Common myeloid progenitor, CD34-positive (primary cell): ENCODE measurements at places on chromosomes 12 and 14.

- H3K4me1 ChIP-seq: no peaks in the 10 kb centered on the region
- no peak overlapping the region for H3K4me3 ChIP-seq
- no peaks in the 10 kb centered on the region for H3K27me3 ChIP-seq
- DNase-seq: no peak
These were observed 25.4 kb upstream of the CCDC198 start for GRCh38 chr14:57519043-57519442.

DNA sequence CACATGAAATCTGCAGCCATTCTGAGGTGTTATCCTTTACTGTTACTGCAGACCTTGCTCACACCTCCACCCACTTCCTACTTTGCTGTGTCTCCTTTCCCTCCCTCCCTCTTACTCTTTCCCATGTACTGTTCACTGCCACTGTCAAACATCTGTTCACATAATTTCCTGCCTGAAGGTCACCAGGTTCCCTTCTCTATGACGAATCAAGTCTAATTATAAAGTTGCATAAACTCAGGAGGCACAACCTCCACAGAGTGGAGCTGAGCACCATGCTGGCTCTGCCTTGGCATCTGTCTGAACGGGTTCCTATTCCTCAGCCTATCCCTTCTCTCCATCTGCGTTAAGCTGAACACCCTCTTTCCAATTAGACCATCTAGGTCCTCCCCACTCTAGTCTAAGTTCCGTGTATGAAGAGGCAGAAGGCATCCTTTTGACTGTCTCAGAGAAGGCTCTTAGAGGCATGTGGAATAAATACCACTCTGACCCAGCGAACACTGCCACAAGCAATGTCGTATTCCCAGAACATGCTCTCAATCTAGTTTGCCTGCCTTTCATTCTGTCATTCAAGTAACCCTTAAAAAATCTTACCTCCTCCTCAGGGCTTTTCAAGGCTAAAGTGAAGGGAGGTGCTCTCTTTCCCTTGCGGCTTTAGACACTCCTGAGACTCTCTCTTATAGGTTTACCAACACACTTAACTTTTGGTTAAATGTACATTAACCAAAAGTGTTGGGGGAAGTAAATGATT lies 48.7 kb downstream of the ACADS start:
- H3K27me3 ChIP-seq: no peaks in the 10 kb centered on the region
- no peak overlapping the region for H3K27ac ChIP-seq
- DNase-seq: peak; percentile 89
- H3K4me3 ChIP-seq: peak overlapping the region; percentile 0

DNA sequence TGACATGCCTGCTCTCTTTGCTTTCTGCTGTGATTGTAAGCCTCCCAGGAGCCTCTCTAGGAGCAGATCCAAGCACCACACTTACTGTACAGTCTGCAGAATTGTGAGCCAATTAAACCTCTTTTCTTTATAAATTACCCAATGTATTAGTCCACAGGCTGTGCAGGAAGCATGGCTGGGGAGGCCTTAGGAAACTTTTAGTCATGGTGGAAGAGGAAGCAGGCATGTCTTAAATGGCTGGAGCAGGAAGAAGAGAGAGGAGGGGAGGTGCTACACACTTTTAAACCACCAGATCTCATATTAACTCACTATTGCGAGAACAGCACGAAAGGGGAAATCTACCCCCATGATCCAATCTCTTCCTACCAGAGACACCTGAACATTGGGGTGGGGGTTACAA lies 108.9 kb downstream of the DERA start:
- H3K4me3 ChIP-seq: no peak overlapping the region
- no peaks in the 10 kb centered on the region for H3K4me1 ChIP-seq
- H3K27me3 ChIP-seq: no peaks in the 10 kb centered on the region
- H3K27ac ChIP-seq: no peak overlapping the region
- H3K36me3 ChIP-seq: peaks cover 44% of the 10 kb centered on the region

- DNase-seq: no peak
- H3K27me3 ChIP-seq: no peaks in the 10 kb centered on the region
- no peaks in the 10 kb centered on the region for H3K4me1 ChIP-seq
These were observed 16.2 kb downstream of the AACS start for GRCh38 chr12:125081427-125081826.

DNA sequence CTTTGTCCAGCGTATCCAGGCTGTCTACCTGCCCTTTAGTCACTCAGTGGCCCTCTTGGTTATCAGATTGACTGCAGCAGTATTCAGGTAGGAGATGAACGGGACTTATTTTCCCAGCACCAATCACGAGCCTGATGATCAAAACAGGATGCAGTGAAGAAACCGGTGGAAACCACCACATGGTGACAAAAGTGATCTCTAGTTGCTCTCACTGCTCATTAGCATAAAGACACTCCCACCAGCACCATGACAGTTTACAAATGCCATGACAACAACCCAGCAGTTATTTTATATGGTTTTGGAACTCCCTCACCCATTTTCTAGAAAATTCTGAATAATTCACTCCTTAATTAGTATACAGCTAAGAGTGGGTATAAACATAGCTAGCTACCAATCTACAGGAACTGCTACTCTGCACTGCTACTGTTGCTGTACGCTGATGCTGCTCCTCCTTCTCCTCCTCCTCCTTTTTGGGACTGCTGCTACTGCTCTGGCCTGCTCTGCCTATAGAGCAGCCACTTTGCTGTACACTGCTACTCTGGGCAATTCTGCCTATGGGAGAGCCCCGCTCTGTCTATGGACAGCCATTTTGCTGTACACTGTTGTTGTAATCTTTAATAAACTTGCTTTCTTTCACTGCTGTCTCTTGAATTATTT lies 142.5 kb upstream of the SSTR1 start:
- H3K4me1 ChIP-seq: no peaks in the 10 kb centered on the region
- H3K36me3 ChIP-seq: no peaks in the 10 kb centered on the region
- H3K4me3 ChIP-seq: peak overlapping the region; percentile 20
- peak overlapping the region; percentile 32 for H3K27ac ChIP-seq
- peak; percentile 83 for DNase-seq
- no peaks in the 10 kb centered on the region for H3K27me3 ChIP-seq

DNA sequence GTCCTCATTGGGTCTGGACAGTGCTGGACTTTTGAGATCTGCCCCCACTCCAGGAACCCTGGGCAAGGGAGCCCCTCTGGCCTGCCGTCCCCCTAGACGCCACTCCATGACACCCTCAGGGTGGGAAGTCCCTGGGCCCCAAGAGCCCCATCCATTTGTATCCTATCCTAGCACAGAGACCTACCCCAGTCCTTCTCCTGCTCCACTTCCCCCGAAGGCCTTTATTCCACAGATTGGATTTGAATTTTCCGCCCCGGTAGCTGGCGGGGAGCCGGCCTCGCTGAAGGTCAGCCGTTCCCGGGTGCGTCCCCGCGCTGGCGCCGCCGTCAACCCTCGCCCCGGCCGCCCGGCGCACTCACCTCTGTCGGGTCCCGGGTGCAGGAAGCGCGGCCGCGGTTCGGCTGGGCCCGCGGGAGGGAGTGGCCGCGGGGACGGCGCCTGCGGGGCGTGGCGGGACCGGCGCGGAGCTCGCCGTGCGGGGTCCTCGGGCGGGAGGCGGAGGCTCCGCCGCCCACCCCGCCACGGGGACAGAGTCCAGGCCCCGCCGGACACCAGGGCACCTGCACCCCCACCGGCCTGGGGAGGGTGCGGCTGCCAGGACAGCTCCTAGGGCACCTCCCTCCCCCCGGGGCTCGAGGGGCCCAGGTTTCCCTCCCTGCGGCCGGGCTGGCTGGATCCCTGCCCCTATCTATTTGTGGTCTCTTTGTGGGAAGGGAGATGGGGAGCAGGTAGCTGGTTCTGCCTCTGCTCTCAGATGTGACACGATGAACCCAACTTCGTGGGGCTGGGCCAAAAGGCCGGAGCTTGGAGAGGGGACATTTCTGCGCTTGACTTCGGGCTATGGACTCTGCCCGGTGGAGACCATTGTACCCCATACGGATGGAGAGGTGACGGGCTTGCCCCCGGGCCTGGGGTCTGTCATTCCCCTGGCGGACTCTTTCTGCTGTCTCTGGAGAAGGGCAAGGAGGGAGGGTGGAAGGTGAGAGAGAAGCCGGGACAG lies 19.9 kb upstream of the GPR68 start:
- H3K4me3 ChIP-seq: peak overlapping the region; percentile 13
- H3K27me3 ChIP-seq: peaks cover 12% of the 10 kb centered on the region
- no peaks in the 10 kb centered on the region for H3K36me3 ChIP-seq
- H3K27ac ChIP-seq: peak overlapping the region; percentile 46
- H3K4me1 ChIP-seq: peaks cover 25% of the 10 kb centered on the region

- H3K27me3 ChIP-seq: no peaks in the 10 kb centered on the region
- H3K4me1 ChIP-seq: no peaks in the 10 kb centered on the region
- H3K27ac ChIP-seq: no peak overlapping the region
These were observed 39.7 kb upstream of the BDKRB2 start for GRCh38 chr14:96164861-96165490.

DNA sequence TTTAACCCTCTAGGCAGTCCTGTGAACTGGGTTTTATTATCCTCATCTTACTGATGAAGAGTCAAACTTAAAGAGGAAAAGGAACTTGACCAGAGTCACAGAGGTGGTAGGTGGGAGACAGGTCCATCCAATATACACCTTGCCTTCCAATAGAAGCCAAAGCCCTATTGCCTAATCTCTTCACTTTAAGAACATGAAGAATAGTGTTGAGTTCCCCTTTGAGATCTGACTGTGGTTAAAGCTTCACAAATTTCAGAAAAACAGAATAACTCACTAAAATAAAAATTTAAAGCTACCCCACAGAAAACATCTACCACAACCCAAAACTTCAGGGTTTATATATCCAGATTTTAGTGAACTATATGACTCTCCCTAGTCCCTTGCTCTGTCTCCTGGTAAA lies 115.4 kb downstream of the ETV6 start:
- H3K27me3 ChIP-seq: no peaks in the 10 kb centered on the region
- peaks cover 54% of the 10 kb centered on the region for H3K4me1 ChIP-seq
- H3K27ac ChIP-seq: peak overlapping the region; percentile 56
- DNase-seq: no peak
- peak overlapping the region; percentile 30 for H3K4me3 ChIP-seq
- peaks cover 61% of the 10 kb centered on the region for H3K36me3 ChIP-seq

- no peak overlapping the region for H3K27ac ChIP-seq
- no peak overlapping the region for H3K4me3 ChIP-seq
- DNase-seq: no peak
These were observed 573.8 kb upstream of the TBX3 start for GRCh38 chr12:115257791-115258190.

- H3K4me1 ChIP-seq: peaks cover 3% of the 10 kb centered on the region
- no peaks in the 10 kb centered on the region for H3K27me3 ChIP-seq
- no peaks in the 10 kb centered on the region for H3K36me3 ChIP-seq
These were observed 8.2 kb upstream of the NTS start for GRCh38 chr12:85865890-85866289.
